A549 treated with ZK216348 at 1 μM for 4 hours (cell line): ENCODE measurements at places on chromosomes 11 and 22. TPM values are rescaled to one million over a fixed set of nuclear protein-coding genes. Genes with fewer than 3 reads are reported as not detected.

The MDK gene
- 14.8 to 20.3 TPM (median 18.2 TPM) in 5 replicates for total RNA-seq

The APOA4 gene
- not detected in 5 replicates for total RNA-seq

The KRTAP5-11 gene
- not detected in 5 replicates for total RNA-seq

The LARGE1 gene
- total RNA-seq: 2.4 to 6.2 TPM (median 3.8 TPM) in 5 replicates

The ANGPTL5 gene
- 0.13 TPM in 1 of 5 replicates, not detected in the others for total RNA-seq

The STX3 gene
- 20.6 to 31.4 TPM (median 24.5 TPM) in 5 replicates for total RNA-seq
